ENCODE measurements at places on chromosomes 11 and 22. TPM values are rescaled to one million over a fixed set of nuclear protein-coding genes. Genes with fewer than 3 reads are reported as not detected.

OPCML gene
- 2.3 TPM for total RNA-seq

GRCh38 chr11:78338138-78338537 is 79.5 kb downstream of the GAB2 start:
- DNase-seq: no peak

DNA sequence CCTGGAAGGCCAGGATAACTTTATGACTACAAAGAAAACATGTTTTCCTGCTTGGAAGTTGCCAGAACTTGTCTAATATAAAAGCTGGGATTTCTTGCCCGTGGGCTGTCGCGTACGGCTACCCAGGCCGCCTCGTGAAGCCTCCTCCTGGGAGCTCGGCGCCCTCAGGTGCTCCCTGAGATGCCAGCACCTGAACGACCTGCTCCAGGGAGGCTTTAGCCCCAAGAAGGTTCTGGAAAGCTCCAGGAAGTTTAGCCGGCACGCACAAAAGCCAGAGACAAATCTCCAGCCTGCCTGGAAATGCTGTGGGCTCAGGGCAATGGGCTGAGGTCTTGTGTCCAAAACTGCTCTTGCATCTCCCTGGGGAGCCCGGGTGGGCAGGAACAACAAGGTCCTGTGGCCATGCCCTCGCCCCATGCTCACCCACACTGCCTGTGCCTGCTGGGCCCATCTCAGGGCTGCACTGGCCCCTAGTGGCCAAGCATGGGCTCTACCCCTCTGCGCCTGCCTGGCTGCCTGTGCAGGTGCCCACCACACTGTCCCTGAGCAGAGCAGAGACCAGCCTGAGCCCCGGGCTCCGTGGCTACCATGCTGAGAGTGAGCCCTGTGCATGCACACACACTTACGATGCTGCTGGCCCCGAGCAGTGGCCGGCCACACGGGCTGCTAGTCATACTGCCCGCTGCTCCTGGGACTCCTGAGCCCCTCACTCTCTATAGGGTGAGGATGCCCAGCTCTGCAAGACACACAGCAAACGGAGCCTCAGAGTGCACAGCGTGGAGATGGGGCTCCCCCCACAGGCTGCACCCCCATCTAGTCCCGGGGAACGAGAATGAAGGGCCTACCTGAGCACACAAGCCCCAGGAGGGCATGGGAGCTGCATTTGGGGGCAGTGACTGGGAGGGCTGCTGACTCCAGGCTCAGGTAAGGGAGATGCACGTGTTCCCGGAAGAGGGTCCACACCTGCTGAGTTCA is 4.9 kb upstream of the CELSR1 start:
- DNase-seq: no peak

MS4A7 gene
- 19.5 TPM for total RNA-seq

DNA sequence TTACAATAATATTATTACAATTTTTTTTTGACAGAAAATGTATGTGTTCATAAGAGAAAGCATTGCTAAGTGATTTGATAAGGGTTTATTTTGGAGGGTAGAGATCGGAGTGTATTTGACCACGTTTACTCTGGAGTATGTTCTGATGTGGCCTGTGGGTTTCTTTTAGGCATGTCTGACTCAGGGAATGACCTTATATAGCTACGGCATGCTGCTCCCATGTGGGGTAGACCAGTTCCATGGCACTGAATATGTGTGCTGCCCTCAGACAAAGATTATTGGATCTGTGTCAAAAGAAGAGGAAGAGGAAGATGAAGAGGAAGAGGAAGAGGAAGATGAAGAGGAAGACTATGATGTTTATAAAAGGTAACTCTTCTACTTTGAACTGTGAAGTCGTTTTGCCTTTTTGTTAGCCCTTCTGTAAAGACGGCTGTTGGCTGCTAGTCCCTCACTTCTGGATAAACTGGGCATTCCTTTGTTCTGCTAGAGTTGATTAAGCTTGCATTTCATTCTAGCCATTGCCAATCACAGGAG is 38.1 kb upstream of the ST14 start:
- no peak for DNase-seq

DNA sequence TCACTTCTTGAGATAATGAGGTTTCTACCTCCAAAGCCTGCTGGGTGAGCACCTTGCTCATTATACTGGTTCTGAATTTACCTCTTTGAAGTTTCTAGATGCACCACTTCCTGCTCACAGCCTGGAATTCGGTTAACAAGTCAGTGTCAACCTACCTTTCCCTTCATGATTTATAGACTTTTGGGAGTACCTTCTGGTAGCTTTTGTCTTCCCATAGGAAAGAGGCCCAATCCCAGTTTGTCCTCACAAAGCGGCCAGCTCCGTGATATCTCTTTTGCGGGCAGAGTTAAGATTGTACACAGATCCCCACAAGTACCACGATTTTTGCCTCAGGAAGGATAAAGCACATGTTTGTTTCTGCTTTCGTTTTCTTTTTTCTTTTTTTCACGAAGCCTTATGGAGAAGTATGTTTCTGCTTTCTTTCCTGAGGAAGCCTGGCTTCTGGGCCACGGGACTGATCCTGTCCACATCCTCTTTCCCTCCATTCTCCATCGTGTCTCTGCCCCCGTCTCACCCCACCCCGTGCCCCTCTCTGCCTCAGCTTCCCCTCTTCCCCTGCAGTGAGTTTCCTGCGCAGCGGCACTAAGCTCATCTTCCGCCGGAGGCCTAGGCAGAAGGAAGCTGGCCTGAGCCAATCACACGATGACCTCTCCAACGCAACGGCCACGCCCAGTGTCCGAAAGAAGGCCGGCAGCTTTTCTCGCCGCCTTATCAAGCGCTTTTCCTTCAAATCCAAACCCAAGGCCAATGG is 5.7 kb upstream of the HINFP start:
- no peak for DNase-seq

KCNJ11 gene
- total RNA-seq: 1.4 TPM

DNA sequence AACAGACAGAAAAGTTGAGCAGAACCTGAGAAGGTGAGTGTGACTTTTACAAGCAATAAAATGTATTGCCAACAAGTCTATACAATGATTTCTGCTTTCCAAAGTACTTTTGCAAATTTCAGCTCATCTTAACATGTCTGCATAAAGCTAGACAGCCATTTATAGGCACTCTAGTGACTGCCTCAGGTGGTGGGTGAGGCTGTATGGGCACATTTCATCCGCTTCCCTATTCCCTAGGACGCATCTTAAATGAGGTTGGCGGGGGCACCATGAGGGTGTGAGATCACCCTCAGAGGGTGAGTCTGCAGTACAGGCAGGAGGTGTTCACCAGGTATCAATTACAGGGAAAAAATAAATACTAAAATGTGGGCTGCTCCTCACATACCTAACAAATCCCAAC is 110.1 kb downstream of the ETS1 start:
- DNase-seq: no peak

CFAP68 gene
- 13.1 TPM for total RNA-seq

DNA sequence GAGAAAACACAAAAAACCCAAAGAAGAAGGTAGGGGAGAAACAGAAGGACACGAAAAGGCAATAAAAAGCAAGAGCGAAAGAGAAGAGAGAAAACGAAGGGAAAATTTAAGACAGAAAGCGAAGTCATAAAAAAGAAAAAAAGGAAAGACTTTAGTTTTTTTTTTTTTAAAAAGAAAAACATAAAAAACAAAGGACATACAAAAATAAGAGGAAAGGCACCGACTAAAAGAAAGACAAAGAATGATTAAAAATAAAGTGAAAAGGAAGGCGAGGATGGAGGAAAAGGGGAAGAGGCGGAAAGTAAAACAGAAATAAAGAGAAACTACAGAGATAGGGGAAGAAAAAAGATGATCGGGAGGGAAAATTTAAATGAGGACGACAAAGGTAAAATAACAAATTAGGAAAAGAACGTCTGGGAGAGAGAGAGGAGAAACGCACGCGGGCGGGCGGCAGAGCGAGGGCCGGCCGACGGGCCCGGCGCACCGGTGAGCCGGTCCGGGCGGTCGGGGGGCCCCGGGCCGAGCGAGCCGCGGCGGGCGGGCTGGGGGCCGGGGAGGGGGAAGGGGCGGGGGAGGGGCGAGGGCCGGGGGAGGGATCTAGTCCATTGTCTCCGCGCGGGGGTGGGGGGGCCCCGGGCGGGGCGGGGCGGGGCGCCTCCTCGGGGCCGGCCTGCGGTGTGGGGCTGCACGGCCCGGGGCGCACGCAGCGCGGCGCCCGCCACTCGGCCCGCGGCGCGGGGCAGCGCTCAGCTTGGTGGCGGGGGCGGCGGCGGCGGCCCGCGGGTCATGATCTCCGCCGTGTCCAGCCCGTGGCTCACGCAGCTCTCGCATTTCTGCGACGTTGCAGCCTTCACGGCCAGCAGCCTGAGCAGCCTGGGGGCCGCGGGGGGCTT is at the start of gene TBX1:
TSS of gene TBX1 (plus strand) at position 721 of the 893 bp plus-strand sequence. CDS start at position 787, 66 bp downstream.
- no peak for DNase-seq

DNA sequence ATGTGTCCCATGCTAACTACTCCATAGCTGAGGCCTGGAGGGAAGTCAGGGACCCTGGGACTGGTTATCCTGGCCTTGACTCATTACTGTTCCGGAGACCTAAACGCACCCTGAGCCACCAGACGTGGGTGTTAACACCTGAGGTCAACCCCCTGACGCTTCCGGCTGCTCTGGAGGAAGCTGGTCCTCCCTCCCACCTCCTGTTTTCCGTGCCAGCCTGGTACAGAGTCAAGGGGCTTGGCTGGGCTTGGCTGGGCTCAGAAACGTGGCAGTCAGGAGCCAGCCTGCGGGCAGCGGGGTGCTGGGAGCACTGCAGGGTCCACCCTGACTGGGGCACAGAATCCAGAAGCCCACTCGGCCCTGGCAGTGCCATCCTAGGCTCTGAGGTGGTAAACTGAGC is 2.6 kb downstream of the TMPRSS4 start:
- DNase-seq: no peak

DNA sequence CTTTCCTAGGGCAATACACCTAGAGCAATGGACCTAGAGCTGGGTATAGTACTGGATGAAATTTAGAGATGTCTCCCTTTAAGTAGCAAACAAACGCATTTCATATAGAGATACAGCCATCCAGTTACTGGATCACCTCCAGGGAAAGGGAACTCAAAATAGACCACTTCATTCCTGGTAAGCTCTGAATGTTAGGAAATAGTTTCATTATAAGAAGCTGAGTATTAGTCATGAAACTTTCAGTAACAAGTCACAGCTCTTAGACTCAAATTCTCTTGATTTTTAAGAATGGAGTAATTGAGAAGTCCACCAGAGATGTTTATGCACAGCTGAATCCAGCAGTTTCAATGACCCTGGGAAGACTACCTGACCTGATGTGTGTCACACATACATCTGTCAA is 221.9 kb downstream of the FAM76B start:
- no peak for DNase-seq

DNA sequence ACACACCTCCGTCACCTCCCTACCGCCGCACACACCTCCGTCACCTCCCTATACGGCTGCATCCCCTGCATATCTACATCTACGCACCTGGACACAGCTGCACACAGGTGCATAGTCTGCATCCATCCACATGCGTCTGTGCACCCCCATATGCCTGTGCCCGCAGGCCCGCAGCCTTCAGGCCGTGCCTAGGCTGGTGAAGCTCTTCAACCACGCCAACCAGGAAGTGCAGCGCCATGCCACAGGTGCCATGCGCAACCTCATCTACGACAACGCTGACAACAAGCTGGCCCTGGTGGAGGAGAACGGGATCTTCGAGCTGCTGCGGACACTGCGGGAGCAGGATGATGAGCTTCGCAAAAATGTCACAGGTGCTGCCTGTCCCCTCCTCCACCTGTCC is 4.8 kb downstream of the PKP3 start:
- DNase-seq: no peak

PATE4 gene
- total RNA-seq: not detected

GRCh38 chr22:46471901-46472721 is 65.3 kb downstream of the CELSR1 start:
- DNase-seq: no peak

CCDC87 gene
- total RNA-seq: not detected

GRCh38 chr11:132062031-132062430 is 691.6 kb downstream of the NTM start:
- no peak for DNase-seq

TSPAN32 gene
- 1.9 TPM for total RNA-seq

DNA sequence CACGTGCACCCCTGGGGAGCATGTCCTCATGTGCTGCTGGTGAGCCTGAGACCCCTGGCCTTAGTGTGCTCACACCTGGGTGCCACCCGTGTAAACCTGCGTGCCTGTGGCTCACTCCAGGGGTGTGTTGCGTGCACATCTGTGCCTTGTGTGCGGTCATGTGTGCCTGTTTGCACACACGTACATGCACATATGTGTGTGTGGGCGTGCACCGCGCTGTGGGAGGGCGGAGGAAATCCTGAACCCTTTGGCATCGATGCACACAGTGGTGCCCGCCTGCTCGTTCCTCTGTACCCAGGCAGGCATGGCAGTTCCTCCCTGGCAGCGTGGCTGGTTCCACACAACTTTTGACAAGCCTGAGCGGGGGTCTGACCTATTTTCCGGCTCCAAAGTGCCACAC is 1181.9 kb downstream of the BRD1 start:
- DNase-seq: no peak
